ENCODE measurements at places on chromosomes 5 and 9.

DNA sequence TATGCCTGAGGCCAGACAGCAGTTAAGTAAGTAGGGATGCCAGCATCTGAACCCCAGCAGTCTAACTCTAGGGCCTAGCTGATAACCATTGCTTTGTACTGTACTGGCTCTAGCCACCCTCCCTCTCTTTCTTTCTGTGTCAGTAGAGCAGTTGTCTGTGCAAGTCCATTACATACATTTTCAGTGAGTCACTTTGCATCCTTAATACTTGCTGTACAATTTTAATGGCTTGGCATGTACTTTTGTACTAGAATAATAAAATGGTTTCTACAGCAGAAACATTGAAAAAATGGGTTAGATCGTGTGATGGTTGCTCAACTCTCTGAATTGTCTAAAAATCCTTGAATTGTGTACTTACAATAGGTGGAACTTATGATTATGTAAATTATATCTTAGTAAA, 1.5 kb upstream of the TTC39B start:
- DNase-seq = no peak

GRCh38 chr5:135008981-135009735, 24.9 kb downstream of the PITX1 start:
- no peak for DNase-seq

GRCh38 chr5:78557601-78558000, 91.0 kb downstream of the LHFPL2 start:
- no peak for DNase-seq

- no peak for DNase-seq
Measured at GRCh38 chr5:176167800-176168199, 70.4 kb upstream of the SIMC1 start.

DNA sequence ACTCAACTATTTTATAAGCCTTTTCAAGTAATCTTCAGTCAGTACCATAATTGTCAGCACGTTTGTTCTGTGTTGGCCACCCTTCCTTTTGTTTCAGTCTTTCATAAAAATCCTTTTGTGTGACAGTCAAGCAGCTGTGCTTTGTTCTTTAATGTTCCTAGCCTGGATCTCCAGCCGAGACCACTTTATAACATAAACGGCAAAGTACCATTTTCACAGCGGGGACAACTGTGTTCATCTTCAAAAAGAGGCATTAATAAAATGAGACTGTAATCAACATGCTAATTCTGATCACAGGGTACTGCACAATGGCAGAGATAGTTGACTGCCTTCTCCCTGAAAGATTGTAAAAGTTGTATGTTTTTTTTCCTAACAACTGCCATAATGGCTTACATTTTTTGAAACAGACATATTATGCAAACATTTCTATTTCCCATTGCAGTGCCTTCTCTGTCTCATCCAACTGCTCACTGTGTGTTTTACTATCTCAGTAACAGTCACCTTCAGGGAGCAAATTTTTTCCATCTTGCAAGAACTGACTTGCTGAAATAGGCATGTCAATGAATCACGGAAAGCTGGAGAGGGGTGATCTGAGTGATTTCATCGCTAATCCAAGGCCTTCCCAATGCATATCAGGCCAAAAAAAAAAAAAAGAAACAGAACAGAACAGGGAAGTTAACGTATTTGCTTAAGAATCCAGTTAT, 828.5 kb upstream of the DMAC1 start:
- DNase-seq = no peak

DNA sequence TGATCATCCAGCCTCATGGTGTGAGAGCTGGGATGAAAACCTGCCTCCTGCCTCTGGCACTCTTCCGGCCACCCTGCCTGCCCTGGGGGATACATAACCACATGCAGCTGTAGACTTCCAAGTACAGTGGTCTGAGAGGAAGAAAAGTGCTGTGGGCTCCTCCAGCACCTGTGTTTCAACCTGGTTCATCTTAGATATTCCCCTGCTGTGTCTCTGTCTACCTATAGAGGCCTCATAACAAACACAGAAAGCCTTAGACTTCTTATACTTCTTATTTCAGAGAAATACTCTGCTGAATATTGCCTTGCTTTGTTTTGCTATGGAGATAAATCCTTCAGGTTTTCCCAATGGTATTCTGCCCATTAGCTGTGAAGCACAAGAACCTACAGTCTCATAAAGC, 19.6 kb upstream of the TNFAIP8 start:
- DNase-seq = no peak
